ENCODE measurements at places on chromosomes 2 and 18. TPM values are rescaled to one million over a fixed set of nuclear protein-coding genes. Genes with fewer than 3 reads are reported as not detected.

Gene ZNF385B
- not detected for total RNA-seq

Gene MARCHF7
- 193 TPM for total RNA-seq

Gene CCDC68
- 2.1 TPM for total RNA-seq

Gene NYAP2
- total RNA-seq: not detected

Gene CD8B2
- total RNA-seq: not detected

Gene EMX1
- total RNA-seq: not detected

Gene PRKCE
- 46.5 TPM for total RNA-seq

Gene HOXD4
- total RNA-seq: 8.8 TPM

Gene AMER3
- total RNA-seq: not detected

Gene DQX1
- total RNA-seq: not detected

Gene KCNIP3
- total RNA-seq: 0.51 TPM

Gene ARHGAP25
- 14.3 TPM for total RNA-seq

Gene PSMA8
- total RNA-seq: not detected

Gene PDCL3
- 20.3 TPM for total RNA-seq

Gene KANSL1L
- 14.1 TPM for total RNA-seq

Gene FHL2
- total RNA-seq: 56.4 TPM

Gene SERPINB10
- total RNA-seq: not detected

Gene STPG4
- not detected for total RNA-seq

Gene WDSUB1
- 4.4 TPM for total RNA-seq

Gene ING5
- total RNA-seq: 24.8 TPM

Gene NT5C1B
- total RNA-seq: not detected

Gene SKA1
- total RNA-seq: 18.0 TPM

Gene SCN3A
- total RNA-seq: 12.0 TPM

Gene ALPG
- total RNA-seq: 0.05 TPM

Gene SLC11A1
- 0.05 TPM for total RNA-seq

Gene MAPK4
- total RNA-seq: not detected

Gene BCL11A
- total RNA-seq: under 0.01 TPM

Gene PROM2
- 0.05 TPM for total RNA-seq

Gene CXCR1
- total RNA-seq: not detected

Gene NCK2
- 51.1 TPM for total RNA-seq

Gene KIAA2012
- total RNA-seq: not detected

Gene EHBP1
- 33.0 TPM for total RNA-seq

Gene KRTCAP3
- total RNA-seq: 0.51 TPM

Gene FOXI3
- not detected for total RNA-seq

Gene CRYGC
- not detected for total RNA-seq

Gene MROH2A
- not detected for total RNA-seq

Gene GALNT14
- total RNA-seq: 1.7 TPM

Gene LHCGR
- not detected for total RNA-seq

Gene TWSG1
- 102 TPM for total RNA-seq

Gene RBM45
- total RNA-seq: 23.0 TPM

Gene NEURL3
- 0.51 TPM for total RNA-seq

Gene MITD1
- 27.7 TPM for total RNA-seq
